Effector CD8-positive, alpha-beta T cell (primary cell): ENCODE measurements at places on chromosomes 6 and 20.

GRCh38 chr20:58078741-58079522 is 149.5 kb downstream of the ANKRD60 start:
- no peak for DNase-seq

DNA sequence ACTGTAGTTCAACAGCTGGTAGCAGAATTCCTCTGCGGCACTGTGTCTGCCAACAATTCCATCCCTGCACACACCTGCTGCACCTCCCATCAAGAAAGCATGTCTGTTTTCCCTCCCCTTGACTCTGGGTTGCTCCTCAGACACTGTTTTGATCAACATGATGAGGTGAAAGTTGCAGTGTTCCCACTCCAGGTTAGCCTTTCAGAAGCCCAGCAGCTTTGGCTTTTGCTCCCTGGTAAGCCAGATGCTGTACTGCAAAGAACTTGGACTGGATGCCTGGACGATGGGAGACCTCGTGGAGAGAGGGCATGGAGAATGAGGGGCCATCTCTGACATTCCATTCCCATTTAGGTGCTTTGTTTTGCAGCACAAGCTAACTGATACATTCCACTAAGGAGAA is 79.1 kb upstream of the MAFB start:
- DNase-seq: no peak

- DNase-seq: no peak
These were observed 214.7 kb upstream of the TSHZ2 start for GRCh38 chr20:52757411-52757810.

DNA sequence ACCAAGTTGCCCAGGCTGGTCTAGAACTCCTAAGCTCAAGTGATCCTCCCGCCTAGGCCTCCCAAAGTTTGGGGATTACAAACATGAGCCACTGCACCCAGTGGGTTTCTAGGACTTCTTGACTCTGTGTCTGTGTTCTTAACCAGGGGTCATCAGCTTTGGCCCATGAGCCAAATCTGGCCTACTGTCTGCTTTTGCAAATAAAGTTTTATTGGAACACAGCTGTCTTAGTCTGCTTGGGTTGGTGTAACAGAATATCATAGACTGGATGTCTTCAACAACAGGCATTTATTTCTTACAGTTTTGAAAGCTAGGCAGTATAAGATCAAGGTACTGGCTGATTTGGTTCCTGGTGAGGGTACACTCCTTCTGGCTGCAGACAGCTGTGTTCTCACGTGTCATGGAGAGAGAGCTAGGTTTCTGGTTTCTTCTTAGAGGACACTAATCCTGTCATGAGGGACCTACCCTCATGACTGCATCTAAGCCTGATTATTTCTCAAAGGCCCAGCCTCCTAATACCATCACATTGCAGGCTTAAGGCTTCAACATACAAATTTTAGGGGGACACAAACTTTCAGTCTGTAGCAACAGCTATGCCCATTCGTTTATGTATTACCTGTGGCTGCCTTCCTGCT is 23.3 kb downstream of the ARFGEF2 start:
- DNase-seq: no peak

- no peak for DNase-seq
These were observed 296.7 kb downstream of the SAMD5 start for GRCh38 chr6:147805155-147805554.

DNA sequence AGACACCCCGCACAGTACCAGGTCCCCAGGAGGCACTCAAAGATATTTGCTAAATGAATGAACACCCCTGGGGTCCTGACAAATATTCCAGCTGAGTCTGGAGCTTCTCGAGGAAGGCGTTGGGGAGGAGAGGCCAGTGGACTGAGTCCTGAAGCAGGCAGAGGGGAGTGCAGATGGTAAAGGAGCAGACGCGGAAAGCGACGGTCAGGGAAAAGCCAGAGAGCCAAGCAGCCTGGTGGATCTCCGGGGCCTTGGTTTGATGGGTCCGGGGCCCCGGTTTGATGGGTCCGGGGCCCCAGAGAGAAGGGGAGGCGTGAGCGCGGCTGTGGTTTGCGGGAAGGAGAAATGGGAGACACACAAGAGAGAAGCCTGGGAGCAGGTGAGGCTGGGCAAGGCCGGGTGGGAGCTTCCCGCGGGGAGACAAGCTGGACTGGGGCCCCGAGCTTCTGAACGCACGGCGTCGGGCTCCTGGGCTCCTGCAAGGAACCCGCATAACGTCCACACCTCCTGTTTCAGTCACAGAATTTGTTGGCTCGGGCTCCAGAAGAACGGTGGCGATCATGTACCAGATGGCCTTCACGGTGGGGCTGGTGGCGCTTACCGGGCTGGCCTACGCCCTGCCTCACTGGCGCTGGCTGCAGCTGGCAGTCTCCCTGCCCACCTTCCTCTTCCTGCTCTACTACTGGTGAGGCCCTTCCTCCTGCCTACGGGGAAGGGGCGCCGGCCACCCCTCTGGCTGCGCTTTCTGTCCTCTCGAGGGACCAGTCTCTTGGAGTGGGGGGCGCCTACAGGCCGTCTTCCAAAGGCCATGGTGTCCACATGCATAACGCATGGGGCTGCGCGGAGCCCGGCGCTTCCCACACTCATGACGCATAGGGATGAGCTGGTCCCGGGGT is 12.1 kb downstream of the SLC22A1 start:
- no peak for DNase-seq

DNA sequence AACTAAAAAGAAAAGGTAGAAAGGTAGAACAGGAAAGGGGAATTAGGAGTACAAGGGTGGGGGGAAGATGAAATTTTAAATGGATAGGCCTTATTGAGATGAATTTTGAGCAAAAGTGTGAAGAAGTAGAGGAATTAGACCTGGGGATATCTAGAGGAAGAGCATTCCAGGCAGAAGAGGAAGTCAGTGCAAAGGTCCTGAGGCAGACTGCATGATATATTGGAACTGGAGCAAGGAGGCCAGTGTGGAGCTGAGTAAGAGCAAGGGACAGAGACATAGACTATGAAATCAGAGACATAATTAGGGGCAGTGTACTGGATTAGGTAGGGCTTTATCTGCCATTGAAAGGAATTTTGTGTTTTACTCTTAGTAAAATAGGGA is 40.4 kb downstream of the MAPK14 start:
- no peak for DNase-seq
